ENCODE measurements at places on chromosomes 13 and 19.

DNA sequence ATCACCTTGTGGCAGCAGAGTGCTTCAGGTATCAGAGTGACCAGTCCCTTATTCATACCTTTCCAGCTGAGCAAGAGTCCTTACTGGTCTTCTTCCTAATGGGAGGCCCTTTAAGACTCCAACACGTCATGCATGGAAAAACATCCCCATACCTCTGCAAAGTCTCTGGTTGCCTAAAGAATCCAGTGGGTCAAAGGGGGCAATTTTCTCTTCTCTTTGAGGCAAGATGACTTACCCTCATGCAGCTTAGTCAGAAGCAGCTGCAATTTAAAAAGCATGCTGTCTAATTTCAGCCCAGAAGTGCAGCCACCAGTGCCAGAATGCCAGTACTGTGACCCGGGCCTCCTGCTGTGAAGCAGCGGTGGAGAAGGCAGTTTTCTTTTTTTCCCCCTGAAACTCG is 18.7 kb downstream of the PPP5C start:
- no peak for DNase-seq

DNA sequence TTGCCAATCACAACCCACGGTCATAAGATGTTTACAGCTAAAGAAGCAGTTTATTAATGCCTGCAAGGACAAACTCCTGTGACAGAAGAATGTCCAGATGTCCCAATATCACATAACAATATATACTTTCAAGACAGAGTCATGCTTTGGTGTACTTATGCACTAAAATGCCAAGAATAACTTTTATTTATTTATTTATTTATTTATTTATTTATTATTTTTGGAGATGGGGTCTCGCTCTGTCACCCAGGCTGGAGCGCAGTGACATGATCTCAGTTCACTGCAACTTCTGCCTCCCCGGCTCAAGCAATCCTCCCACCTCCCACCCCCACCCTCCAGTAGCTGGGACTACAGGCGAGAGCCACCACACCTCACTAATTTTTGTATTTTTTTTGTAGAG is 9.1 kb downstream of the TEX101 start:
- DNase-seq = no peak

DNA sequence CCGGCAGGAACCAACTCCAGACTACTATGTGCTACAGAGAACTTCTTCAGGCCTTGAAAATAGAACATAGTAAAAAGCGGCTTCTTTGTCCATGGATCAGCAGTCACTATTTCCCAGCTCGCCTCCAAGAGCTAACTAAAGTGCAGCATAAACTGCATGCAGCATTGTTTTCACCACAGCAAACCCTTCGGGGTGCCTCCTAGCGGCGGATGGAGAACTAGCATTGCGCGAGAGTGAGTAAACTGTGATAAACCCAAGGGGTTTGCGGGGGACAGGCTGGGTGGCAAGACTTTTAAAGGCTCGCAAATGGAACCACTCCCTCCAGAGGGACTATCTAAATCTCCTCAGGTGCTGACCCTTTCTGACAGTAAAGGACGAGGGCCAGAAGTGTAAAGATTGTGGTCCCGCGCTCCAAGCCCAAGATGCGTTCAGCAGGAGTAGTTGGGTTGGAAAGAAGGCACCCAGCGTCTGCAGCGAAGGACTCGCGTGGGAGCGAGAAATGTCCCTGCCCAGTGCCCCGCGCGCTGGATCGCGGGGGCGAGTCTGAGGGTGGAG is 21.5 kb upstream of the SGCG start:
- DNase-seq = no peak

DNA sequence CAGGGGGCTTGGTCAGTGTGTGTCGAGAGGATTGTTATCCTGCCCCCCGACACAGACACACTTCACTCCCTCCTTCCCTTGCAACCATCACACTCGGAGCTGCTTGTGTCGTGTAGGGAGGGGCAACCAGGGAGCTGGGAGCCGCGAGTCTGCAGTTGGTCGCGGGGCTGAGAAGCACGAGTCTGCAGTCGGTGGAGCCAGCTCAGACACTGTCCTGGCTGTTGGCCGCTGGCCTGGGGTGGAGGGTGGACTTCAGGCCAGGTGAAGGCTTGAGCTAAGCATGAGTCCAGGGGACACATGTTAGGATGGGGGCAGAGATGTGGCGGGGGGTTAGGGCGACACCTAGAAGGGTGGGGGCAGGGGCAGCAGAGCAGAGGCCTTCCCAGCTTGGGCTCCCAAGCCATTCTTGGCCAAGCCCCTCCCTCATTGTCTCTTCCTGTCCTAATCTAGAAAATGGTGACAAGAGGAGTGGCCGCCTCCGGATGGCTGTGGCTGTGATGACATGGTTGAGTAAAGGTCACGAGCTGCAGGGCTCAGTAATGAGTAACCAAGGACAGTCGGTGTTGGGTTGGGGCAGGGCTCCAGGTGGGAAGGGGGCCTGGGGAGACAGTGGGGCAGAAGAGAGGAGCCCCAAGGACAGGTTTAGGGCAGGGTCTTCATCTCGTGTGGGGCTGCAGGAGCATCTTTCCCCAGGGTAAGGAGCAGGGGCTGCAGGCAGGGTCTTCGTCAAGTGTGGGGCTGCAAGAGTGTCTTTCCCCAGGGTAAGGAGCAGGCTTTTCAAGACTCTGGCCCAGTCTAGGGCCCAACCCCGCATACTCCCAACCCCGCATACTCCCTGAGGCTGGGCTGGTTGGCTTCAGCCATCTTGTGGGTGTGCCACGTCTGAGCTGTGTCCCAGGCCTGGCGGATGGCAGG is 8.6 kb downstream of the PPP5C start:
- DNase-seq = no peak

DNA sequence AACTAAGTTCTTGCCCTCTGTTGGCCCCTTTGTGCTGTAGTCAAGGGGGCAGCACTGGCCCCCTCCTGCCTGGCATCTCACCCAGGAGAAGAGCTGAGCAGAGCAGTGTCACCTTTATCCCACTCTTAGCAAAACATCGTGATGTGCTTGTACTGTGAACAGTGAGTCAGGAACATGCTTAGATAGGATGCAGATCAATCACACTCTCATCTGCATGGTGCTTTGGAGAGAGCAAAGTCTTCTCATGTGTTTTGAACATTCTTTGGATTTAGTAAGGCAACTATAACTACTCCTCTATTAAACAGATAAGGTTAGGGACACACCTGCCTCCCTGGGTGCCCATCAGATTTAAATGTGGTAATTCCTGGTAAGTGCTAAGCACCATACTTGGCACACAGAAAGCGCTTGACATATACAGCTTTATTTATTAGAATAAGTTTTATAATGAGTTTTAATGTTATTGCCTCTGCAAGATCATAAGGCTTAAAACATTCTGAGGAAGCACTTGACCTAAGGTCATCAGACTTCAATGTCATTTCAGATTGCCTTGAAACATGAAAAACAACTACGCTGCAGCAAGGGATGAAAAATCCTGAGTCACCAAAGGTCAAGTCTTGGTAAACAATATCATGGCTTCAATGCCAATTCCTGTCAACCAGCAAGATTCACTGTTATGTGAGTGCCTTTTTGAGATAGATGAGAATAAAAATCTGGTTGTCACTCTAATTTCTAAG is 82.4 kb upstream of the IRS2 start:
- no peak for DNase-seq

GRCh38 chr19:45947926-45948325 is 25.7 kb downstream of the NOVA2 start:
- DNase-seq = no peak

GRCh38 chr19:16581145-16581970 is 9.1 kb upstream of the SLC35E1 start:
- DNase-seq = no peak

- DNase-seq = no peak
Measured at GRCh38 chr13:80359414-80359777, 18.5 kb upstream of the SPRY2 start.

DNA sequence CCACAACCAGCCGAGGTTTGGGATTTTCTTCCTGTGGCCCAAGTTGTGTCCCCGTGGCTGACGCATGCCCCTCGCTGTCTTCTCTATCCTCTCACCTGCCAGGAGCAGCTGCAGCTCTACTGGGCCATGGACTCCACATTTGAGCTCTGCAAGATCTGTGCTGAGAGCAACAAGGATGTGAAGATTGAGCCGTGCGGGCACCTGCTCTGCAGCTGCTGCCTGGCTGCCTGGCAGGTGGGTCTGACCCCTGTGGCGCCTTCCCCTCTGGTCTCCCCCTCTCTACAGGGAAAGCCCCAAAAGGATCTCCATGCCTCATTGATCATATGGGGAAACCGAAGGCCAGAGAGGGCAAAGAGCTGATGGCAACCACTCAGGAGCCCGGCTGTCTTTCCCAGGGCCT is 14.6 kb downstream of the CBLC start:
- no peak for DNase-seq

DNA sequence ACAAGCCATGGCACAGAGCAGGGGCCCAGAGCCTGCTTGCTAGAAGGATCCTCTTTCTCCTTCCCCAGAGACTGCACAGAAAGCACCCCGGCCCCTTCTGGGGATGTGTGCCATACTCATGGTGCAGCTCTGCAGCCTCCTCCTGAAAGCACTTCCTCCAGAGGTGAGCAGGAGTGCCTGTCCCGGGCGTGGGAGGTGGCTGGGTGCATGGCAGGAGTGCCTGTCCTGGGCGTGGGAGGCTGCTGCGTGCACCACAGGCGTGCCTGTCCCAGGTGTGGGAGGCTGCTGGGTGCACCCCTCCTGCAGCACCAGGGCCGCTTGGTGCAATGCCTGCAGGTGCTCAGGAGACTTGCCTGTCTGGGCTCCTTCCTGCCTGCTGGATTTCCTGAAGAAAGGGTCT is 913.3 kb downstream of the UQCRFS1 start:
- DNase-seq = no peak

DNA sequence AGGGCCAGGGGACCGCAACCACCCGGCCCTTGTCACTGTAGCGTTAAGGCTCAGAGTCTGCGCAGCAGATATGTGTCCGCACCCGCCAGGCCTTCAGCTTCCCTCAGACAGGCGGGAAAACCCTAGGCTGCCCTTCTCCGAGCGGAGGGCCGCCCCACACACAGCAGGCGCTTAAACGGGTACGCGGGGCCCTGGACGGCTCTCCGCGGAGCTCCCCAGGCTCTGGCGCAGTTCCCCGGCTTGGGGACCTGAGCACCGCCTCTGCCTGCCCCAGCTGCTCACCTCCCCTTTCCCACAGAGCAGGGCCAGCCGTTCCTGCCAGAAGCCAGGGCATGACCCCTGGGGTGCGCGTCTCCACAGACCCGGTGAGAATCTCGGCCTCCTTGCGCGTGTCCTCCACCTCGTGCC is 593 bp downstream of the ZNF135 start:
- no peak for DNase-seq

GRCh38 chr13:49436890-49437289 is 7.0 kb downstream of the CAB39L start:
- DNase-seq = no peak

DNA sequence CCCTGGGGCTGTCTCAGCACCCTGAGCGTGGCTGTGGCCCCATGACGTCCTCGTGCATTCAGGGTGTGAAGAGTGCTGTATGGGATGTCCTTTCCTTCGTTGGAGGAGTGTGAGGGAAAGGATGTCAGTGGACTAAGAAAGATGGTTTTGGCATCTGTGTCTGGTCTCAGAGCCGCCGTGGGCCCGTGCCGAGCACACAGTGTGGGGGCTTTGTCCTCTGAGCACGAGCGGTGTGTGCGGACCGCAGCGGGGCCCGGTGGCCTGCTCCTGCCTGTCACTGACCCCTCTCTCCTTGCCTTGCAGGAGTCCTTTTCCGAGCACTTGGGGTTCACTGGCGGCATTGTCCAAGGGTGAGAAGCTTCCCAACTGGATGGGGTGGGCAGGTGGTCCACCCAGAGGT is 63.3 kb upstream of the LDLR start:
- DNase-seq = no peak

DNA sequence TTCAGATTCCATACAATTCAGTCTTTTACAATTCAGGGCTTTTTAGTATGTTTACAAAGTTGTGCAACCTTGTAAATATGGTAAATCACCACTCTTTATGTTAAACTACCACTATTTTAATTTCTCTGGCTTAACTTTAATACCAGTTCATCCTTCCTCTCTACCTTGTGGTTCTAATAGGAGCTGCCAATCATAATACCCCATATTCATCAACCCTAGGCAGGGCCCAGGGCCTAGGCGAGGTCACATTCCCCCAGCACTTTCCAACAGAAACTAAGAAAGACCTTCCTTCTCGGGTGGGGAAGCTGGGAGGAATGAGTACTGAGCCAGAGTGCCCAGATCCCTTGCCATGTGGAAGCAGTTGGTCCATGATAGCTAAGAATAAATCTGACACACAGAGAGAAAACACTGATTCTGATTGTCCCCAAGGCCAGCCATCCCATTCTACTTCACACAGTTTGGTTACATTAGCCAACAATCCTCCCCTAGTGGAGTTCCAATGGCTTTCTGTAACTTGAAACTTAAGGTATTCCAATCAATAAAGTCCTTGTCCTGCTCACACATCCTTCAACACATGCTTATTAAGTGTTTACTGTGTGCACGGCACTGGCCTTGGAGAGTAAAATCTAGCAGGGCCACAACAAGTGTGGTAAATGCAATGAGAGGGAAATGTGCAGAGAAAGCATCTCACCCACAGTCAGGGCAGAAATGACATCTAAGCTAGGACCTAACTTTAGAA is 76.8 kb downstream of the NUFIP1 start:
- no peak for DNase-seq

GRCh38 chr19:2653710-2654707 is 48.5 kb downstream of the GNG7 start:
- DNase-seq = no peak

- peak; percentile 41 for DNase-seq
Measured at GRCh38 chr19:38683393-38684077, 36.1 kb downstream of the ACTN4 start.

DNA sequence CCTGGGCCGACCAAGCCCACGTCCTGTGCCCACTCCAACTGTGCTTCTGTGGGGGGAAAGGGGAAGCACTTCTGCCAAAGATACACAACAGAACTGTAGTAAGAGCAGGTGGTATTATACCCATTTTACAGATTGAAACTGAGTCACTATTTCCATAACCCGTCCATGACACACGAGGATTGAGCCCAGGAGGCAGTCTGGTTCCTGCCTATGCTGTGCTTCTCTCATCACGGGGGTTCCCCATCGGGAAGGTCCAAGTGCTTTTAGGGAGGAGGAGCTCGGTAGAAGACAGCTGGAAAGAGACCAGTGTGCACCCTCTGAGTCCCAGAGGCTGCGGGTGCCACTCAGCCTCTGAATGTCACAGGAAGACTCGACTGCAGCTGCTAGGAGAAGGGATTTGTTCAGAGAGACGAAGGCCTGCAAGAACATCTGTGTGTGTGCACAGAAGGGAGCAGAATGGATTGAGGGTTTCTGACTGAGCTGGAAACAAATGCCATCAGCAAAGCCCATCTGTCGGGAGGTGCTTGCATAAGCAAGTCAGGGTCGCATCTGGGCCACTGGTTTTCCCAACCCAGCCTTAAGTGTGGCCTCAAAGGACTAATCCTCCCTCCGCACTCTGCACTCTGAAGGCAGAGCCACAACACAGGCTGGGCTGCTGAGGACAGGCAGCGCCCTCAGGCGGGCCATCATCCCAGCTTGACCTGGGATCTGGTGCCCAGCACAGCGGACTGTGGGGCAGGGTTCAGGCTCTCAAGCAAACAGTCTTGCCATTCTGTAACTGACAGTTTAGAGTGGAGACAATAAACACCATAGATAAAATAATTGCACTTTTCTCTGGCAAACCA is 150.0 kb downstream of the DPF1 start:
- DNase-seq = no peak

- DNase-seq = no peak
Measured at GRCh38 chr13:110244071-110244830, 62.7 kb downstream of the COL4A1 start.

GRCh38 chr19:6822311-6822670 is 49.8 kb downstream of the VAV1 start:
- DNase-seq = no peak

All from activated T-helper 1 cell treated with Interleukin-2 at 50 U/mL for 16 hours (primary cell).